ENCODE measurements at places on chromosomes 4 and X.

DNA sequence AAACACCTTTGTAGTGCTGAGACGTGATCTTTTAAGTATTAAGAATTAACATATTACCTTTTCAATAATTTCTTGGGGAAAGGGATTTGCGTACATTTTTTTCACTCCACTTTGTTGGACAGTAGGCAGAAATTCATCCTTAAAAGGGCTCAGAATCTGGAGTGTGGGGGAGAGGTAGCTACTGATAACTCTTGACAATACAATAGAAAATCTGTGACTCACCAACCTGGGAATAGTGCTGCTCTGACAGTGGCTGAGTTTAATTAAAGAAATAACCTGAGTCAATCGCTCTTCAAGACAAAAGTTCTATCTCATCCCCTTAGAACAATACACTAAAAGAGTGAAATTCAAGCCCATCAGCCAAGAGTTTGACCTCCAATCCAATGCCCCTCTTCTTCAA is 60.2 kb downstream of the SLC9A7 start:
- no peak for DNase-seq

- DNase-seq, result peak; percentile 63
Measured at GRCh38 chr4:5446595-5447226, 261.6 kb downstream of the EVC2 start.

DNA sequence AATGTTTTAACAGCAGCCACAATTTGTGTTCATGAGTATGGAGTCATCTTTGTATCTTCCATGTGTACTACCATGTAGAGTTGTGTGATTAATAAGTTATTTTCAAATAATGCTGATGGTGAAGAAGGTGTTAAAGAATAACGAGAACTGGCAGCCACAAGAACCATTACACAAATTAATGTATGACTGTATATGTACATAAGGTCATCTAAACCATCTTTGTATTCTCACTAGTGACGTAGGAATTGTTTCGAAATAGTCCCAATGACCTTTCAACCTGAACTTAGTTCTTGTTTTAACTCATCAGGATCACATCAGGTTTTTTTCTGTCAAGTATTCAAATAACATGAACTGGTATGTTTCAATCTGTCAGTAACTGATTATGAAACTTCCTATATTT is 48.3 kb upstream of the NOCT start:
- no peak for DNase-seq

DNA sequence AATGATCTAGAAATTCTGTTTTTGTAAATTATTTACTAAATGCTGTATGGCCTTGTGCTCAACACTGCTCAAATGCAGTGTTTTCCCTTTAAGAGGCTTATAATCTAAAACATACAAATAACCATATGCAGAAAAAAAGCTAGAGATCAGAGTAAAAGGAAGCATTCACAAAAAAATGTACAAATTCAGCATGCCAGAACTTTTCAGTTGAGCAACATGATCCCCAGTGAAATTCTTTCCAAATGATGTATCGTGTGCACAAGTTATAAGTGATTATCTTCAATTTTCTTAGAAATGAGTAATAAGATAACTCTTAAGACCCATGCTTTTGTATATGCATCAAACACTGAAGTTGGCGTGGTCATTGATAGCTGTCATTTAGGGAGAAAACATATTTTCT is 5.0 kb downstream of the GPC3 start:
- DNase-seq, result no peak

DNA sequence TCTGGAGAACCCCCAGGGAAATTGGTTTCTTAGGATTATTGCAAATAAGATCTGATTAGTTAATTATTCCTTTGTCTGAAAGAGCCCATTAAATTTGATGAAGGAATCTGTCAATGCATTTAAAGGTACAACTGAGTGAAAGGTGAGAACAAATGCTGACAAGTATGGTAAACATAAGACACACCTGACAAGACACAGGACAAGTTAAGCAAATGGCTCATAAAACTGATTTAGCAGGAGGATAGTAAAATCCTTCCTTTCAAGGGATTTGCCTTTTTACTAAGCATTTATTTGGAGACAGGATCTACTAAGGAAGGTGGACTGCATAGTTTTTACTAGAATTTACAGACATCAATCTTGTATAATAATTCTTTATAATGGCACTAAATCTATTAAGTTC is 553.9 kb downstream of the SPRY1 start:
- DNase-seq, result no peak

DNA sequence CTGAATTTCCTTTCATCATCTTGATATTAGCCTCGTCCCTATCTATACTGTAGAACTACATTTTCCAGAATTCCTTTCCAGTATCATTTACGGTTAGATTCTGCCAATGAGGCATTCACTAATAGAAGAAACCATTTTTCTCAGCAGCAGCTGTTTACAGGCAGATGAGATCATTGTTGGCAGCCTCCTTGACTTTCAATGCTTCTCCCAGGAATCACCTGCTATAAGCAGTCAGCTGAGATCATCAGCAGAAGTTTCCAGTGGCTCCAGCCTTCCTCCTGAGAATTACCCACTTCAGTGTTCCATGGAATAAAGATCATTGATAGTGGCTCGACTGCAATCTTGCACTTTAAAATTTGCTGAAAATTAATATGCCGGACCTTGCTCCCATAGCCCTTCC is 157.3 kb upstream of the TET2 start:
- no peak for DNase-seq

- DNase-seq, result no peak
Measured at GRCh38 chr4:87011340-87012034, 76.7 kb downstream of the AFF1 start.

GRCh38 chr4:144734522-144734921 is 88.6 kb downstream of the HHIP start:
- DNase-seq, result no peak

GRCh38 chrX:15465896-15466651 is 27.1 kb downstream of the PIR start:
- no peak for DNase-seq

GRCh38 chr4:61950625-61951024 is 750.5 kb downstream of the ADGRL3 start:
- no peak for DNase-seq

DNA sequence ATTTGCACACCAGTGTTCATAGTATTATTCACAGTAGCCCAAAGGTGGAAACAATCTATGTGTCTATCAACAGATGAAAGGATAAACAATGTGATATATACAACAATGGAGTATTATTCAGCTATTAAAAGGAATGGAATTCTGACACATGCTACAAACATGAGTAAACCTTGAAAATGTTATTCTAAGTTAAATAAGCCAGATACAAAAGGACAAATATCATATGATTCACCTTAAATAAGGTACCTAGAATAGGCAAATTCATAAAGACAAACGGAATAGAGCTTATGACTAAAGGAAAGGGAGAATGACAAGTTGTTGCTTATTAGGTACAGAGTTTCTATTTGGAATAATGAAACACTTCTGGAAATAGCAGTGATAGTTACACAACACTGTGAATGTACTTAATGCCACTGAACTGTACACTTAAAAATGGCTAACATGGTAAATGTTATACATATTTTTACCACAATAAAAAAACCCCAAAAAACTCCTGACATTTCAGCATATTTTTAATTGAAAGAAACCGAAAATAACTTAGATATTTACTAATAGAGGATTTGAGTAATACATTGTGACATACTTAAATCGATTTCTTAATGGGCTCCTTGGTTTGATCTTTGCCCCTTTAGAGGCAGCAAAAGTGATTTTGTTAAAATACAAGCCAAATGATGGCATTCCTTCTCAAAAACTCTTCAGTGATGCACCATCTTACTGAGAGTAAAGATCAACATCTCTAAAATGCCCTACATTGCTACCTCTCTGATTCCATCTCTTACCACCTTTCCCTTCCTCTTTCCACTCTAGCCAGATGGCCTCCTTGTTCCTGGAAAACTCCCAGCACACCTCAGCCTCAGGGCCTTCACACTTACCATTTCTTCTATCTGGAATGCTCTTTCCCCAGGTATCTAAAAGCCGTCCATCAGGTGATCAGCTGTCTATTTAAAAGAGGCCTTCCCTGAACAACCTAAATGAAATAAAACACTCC is 8.6 kb upstream of the CYP2U1 start:
- DNase-seq, result no peak

GRCh38 chrX:47266643-47267042 is 33.8 kb downstream of the USP11 start:
- DNase-seq, result no peak

DNA sequence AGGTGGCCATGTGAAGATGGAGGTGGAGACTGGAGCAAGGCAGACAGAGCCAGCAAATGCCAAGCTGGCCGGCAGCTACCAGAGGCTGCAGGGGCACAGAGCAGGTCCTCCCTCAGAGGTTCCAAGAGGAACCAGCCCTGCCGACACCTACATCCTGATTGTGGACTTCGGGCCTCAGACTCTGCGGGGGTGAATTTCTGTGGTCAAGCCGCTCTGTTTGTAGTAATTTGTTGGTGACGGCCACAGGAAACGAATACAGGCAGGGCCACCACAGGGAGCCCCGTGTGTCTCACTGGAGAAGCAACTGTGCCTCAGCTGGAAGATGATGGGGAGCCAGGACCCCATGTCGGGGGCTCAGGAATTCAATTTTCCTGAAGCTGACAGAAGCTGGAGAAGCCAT is 28.3 kb downstream of the ZFYVE28 start:
- DNase-seq, result no peak

GRCh38 chr4:98946359-98946758 is 17.4 kb upstream of the EIF4E start:
- no peak for DNase-seq

DNA sequence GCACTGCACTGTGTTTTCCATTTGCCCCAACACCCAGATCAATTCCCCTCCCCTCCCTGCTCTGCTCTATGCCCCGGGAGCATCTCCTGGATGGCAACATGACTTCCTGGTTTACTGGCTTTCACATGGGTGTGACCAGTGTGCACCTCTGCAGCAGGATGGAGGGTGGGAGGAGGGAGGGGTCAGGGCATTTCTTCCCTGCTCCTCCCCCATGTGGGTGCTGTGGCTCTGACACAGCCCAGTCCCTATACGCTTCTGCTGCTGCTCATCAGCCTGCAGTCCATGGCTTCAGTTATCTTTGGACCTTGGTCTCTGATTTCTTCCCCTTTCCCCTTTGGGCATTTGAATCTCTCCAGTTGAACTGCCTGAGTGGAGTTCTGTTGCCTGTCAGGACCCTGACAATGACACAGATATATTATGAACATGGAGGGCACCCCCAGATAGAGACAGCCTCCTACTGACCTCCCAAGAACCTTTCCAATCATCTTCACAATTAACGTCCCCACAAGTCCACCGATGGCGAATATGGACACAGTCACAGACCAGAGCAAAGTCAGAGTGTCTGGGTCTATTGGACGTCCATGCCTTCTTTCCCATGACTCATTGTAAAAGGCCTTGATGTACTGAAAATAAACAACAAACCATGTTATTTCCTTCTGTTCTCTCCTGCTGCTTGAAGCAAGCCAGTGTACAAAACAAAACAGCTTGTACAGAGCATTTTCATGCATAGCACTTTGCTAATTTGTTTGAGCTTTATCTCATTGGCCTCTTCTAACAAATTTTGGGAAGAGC is 24.8 kb downstream of the SLC2A9 start:
- no peak for DNase-seq

DNA sequence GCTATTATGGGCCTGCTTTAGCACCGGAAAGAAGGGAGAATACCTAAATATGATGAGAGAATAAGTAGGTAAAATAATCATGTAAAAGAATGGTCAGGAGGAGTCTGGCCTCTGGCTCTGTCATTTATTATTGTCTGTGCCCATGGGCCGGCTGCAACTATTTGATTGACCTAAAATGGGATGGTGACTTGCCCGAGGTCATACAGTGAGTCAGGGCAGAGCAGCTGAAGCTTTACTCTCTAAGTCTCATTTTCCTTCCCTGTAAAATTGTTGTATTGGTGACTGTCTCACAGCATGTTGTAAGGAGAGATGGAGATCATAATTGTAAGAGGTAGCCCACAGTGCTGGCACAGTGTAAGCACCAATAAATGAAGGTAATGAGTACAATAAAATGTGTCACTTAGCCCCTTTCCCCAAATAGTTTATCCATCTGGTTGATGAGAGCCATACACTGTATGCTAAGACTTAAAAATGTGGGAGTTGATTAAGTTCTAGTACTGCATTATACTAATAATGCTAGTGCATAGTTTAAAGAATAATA is 39.6 kb downstream of the RUFY3 start:
- DNase-seq, result no peak

DNA sequence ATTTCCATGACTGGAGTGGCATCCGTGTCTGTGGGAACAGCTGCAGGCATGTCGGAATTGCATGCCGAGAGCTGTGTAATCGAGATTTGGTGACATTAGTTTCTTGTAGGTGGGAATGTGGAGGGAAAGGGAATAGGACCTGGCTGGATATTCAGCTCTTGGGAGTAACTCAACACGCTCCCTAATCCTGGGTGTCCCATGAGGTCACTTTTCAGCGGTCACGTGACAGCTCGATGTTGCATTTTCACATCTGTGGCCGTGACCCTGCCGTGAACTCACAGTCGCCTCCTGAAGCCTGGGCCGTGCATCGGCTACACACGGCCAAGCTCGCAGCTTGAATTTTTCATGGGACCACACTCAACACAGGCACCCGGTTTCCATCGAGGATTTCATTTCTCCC is 25.8 kb upstream of the PSAPL1 start:
- DNase-seq, result no peak

- peak; percentile 75 for DNase-seq
Measured at GRCh38 chr4:186144946-186145569, 40.6 kb downstream of the FAM149A start.

DNA sequence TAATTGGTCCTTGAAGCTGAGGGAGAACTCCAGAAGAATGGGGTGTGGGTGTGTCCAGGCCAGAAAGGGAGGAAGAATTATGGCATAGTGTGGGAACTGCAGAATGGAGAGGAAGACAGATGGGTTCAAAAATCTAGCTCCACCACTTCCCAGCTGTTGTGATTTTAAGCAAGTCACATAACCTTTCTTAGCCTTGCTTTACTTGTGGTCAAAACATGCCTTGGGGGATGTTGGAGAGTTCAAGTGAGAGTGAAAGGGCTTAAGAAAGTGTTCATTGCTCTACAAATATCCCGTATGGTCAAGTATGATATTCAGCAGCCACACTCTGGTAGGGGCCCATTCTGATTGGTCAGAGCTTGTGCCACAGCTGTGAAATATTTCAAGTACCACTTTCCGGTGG is 15.0 kb upstream of the STARD8 start:
- DNase-seq, result no peak

DNA sequence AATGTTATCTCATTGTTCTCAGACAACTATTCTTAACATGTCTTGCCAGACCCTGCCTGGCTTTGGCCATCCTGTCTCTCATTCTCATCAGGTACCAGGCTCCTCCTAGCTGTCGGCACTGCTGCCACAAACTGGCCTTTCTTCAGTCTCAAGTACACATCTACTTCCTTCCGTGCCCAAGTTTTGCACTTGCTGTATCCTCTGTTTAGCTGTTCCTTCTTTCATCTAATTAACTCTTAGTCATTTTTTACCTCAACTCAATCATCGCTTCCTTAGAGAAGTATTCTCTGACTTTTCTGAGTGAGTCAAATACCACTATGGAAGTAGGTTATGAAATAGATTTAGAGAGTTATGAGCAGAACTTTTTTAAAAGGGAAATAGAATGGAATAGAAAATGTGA is 19.7 kb downstream of the CXCL3 start:
- DNase-seq, result no peak

GRCh38 chrX:112760697-112761096 is 79.9 kb downstream of the AMOT start:
- DNase-seq, result no peak

Measured in type B pancreatic cell (in vitro differentiated cells).